GM04504 (cell line): ENCODE measurements at places on chromosomes 3 and 15.

DNA sequence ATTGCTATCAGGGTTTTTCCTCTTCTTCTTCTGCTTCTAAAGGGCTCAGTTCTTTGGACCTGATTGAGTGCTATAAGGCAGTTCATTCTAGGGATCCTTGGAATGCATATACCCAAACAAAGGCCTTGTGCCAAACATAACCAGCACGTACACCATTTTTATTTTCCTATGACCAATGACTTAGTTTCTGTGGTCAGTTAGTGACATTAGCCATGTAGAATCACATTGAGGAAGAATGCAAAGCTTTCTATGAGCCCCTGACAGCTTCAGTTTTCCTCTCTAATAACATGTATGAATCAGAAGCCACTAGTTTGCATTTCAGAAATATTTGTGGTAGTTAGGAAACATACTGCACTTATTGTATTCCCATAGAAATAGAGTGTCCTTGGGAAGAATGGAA lies 240.0 kb downstream of the THRB start:
- DNase-seq: peak; percentile 66

- DNase-seq: no peak
Measured at GRCh38 chr3:55481744-55482495, 5.2 kb downstream of the WNT5A start.

DNA sequence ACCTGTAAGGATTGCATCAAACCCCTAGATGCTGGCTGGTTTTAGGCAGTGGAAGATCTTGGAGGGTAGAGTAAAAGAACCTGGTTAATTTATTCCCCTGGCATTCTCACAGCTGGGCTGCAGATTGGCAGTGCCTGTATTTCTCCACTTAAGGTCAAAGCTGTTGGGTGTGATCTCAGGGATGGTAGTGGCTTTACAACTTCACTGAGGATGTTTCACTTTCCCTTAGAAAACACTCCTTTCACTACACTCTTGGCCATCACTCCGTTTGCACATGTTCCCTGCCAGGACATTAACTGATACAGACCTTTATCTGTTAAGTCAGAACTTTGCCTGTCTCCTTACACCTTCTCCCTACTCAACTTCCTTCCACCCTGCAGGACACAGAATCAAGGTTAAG lies 779.1 kb upstream of the SEMA6D start:
- DNase-seq: no peak

GRCh38 chr3:134341389-134341788 lies 32.9 kb downstream of the AMOTL2 start:
- DNase-seq: no peak

DNA sequence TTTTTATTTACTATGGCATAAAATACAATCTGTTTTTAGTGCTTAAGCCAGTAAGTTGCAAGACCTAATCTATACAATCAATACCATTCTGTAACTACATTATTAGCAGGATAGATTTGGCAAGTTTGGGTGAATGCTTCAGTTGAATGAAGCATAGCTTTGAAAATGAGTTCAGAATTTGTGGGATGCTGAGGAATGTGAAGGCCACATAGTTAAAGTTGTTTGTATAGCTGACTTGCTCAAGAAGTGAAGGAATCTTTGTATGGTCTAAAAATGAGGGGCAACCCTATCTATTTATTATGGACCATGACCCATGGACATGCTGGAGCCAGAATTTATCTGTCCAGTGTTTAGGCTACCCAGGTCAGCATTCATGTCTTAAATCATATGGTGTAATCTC lies 58.5 kb downstream of the CRYBG3 start:
- no peak for DNase-seq

- no peak for DNase-seq
Measured at GRCh38 chr15:52789601-52790168, 451 bp downstream of the ONECUT1 start.

DNA sequence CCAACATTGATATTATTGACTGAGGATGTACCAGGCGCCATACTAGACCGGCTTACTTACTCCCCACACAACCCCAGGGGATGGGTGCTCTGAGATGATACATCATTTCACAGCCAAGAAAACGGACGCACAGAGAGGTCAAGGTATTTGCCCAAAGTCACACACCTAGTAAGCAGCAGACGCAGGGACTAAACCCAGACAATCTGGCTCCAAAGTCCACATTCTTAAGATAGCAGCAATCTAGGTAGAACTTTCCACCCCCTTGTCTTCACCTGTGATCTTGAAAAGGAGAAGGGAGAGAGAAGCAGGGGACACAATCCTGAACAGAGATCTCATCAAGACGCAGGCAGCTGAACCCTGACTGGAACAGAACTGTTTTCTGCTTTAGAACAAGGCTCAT lies 200.6 kb downstream of the XXYLT1 start:
- DNase-seq: no peak

GRCh38 chr3:183285828-183286457 lies 32.9 kb downstream of the B3GNT5 start:
- DNase-seq: peak; percentile 77

DNA sequence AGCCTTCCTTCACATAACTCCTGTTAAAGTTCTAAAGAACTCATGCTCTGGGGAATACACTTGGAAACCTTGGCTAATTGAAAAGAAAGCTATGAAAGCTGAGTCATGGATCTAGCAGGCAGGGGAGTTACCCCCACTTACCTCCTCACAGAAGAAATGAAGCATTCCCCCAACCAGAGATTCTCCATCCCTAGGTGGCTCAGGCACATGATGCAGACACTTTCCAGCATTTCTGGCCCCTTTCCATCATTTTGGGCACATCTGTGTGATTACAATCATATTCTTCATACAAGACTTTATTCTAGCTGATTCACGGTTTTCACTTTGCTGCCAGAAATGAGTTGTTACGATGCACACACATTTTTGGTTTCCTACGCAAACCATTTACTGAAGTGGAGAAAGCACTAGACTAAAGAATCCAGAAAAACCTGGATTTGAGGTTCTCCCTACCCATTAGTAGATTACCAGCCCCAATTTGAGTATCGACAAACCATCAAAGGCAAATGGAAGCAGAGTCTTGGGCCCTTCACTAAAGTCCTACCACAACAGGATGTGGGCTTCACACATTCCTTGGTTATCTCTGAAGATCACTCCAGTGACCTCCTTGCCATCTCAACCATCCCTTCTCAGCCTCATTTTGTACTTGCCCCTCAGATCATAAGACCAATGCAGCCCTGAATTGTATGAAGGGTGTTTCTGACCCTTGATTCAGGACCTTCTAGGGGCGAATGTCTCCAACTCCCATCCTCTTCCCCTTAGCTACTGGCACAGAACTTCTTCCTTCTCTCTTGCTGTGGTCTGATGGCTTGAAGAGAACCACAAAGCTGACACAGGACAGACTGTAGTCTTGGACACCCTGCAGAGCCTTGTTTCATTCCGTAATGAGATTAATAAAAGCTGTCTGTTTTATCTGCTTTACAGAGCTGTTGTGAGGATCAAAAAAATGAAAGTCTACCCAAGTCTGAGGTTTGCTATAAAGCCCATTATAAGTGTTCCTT lies 42.5 kb upstream of the SNRK start:
- DNase-seq: peak; percentile 76

GRCh38 chr15:101651554-101652097 lies 555 bp downstream of the TM2D3 start:
- DNase-seq: no peak

DNA sequence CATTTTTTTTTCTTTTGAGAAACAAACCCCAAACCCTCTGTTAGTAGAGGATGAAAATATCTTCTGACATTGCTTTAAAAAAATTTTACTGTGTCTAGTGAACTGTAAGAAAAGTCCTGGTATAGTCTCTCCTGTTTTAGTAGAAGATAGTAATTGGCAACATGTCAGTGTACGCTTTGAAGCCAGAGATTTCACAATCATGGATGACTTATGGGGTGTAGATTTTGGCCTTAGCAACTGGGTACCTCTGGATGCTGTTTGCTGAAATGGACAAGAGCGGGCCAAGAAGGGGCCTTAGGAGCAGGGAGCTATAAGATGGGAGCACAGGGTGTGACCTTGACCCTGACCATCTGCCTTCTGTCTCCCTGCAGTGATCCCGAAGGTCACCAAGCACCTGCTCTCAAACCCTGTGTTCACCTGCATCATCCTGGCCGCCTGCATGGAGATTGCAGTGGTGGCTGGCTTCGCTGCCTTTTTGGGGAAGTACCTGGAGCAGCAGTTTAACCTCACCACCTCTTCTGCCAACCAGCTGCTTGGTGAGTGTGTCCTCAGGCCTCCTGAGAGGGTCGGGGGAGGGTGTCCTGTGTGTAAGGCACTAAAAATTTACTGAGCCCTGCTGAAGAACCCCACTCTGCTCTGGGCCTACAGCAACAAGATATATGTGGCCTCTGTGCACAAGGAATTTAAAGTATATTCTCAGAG lies 266.7 kb downstream of the SLCO3A1 start:
- no peak for DNase-seq

GRCh38 chr3:112776000-112776399 lies 70.7 kb downstream of the CD200R1L start:
- no peak for DNase-seq

GRCh38 chr3:122343654-122344053 lies 18.6 kb downstream of the CSTA start:
- no peak for DNase-seq

DNA sequence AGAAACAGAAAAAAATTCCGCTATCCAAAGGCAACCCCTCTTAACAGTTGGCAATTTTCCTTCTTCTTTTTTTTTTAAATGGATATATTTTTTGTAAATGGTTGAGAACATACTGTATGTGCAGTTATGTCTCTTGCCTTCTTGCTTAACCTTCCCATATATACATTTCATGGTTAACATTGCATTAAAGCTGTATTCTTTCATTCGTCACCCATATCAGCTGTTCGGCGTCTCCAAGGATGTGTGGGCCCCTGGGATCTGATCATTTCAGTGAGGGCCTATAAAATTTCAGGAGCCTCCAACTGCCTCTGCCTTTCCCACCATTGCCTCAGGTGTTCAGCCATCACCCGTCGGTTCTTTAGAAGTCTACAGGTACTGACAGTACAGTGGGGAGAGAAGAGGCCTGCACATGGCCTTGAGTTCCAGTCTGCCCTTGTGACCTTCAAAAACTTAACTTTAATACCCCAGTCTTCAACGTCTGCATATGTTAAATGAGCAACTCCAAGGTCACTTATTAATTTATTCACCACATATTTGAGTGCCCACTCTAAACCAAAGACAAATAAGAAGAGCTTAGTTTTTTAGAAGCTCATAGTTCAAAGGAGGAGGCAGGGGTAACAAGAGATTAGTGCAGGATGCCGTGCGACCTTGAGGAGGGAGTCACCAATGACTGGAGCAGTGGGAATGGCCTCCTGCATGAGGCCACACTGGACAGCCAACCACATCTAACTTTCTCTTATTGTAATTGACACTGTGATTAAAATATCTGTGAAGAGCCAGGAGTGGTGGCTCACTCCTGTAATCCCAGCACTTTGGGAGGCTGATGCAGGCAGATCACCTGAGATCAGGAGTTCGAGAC lies 6.9 kb downstream of the ST6GAL1 start:
- DNase-seq: no peak

GRCh38 chr3:37680401-37680800 lies 181.3 kb upstream of the CTDSPL start:
- DNase-seq: no peak

DNA sequence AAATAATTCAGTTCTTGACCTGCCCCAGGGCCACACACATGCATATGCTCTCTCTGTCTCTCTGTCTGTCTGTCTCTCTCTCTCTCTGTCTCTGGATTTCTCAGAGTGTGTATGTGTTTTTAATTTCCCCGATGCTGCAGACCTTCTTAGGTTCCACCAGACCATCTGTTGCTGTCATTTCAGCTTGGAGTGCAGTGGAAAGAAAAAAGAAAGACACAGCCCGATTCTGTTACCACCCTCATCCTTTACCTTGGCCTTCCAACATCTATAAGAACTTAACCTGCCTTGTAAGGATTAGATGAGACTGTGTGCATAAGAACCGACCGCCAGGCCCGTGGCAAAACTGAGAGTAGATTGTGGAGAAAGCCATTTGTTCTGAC lies 9.7 kb upstream of the PGPEP1L start:
- DNase-seq: no peak

DNA sequence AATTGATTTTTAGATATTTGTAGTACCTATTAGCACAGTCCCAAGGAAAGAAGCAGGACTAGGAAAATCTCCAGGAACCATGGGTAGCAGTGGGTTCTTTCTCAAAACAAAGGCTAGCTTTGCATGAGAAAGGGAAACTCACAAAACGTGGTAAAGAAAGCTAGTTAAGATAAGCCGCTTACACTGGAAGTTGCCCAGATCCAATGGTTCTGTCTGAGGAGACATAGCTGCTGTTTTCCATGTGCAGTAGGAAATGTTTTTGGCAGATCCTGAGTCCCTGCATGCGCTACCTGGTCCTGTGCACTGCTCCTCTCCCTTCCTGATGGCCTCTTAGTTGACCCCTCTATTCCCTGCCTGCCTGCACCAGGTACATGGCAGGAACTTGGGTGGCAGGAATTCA lies 60.4 kb downstream of the TFG start:
- DNase-seq: no peak

DNA sequence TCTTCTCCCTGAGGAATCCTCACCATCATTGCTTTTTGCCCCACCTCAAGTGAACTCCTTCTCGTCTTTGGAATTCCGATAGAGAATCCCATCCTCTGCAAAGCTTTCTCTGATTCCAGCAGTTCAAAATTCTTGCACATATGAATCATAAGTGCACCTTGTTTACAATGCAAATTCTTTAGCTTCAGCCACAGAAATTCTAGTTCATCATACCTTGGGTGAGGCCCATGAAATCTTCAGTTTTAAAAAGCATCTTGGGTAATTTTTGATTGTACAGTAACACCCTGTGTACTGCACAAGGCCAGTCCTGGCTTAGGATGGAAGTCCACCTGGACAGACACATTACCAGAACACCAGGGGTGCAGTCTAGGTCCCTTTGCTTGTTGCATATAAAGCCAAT lies 30.8 kb downstream of the MDFIC2 start:
- no peak for DNase-seq

DNA sequence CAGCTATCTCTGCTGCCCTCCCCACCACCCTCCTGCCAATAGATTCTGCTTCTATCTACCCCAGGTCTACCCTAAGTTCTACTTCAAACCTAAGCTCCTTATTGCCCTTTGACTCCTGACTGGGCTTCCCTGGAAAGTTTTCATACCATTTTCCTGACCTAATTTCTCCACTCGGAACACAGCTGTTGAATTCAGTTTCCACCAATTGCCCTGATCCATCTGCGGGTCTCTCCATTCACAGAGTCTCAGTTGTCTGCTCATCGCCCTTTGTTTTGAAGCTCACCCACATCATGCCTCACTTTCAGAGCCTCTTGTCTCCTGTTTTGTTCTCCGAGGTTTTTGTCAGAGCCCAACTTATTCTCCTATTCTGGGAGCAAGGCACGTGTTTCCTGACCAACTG lies 56.8 kb upstream of the ABI3BP start:
- no peak for DNase-seq

- DNase-seq: no peak
Measured at GRCh38 chr3:177676148-177676547, 478.9 kb upstream of the TBL1XR1 start.
